AG04449 (cell line): ENCODE measurements at places on chromosomes 16 and 17.

DNA sequence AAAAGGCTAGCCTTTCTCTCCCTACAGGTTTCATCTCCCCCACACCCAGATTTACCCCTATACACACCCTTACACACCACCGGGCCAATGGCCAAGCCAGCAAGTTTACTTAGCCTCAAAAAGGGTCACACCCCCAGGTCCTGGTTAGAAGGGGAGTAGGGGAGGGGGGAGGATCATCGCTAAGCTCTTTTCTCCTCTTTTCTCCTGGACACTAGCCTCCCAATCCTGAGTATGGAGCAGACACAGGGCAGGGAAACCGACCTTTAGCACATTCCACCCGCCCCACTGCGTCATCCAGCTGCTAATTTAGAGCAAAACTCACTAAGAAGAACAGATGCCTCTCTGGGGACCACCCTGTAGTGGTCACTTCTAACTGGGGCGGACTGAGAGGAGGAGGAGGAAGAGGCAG, 4.4 kb downstream of the ACLY start:
- DNase-seq, result no peak

DNA sequence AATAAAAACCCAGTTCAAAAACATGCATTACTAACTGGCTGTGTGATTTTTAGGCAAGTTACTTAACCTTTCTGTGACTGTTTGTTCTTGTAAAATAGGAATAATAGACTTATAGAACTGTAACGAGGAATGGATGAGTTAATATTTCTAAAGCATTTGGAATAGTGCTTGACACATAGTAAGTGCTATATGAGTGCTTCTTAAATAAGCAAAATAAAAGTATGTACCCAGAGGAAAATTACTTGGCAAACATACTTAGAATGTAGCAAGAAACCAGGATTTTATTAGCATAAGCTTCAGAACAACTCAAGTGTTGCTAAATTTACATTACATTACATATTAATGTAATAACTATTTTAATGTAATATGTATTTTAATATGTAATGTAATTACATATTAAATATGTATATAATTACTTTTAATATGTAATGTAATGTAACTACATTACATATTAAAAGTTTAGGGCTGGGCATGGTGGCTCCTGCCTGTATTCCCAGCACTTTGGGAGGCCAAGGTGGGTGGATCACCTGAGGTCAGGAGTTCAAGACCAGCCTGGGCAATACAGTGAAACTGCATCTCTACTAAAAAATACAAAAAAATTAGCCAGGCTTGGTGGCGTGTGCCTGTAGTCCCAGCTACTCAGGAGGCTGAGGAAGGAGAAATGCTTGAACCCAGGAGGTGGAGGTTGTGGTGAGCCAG, 14.2 kb downstream of the NFAT5 start:
- DNase-seq, result no peak

DNA sequence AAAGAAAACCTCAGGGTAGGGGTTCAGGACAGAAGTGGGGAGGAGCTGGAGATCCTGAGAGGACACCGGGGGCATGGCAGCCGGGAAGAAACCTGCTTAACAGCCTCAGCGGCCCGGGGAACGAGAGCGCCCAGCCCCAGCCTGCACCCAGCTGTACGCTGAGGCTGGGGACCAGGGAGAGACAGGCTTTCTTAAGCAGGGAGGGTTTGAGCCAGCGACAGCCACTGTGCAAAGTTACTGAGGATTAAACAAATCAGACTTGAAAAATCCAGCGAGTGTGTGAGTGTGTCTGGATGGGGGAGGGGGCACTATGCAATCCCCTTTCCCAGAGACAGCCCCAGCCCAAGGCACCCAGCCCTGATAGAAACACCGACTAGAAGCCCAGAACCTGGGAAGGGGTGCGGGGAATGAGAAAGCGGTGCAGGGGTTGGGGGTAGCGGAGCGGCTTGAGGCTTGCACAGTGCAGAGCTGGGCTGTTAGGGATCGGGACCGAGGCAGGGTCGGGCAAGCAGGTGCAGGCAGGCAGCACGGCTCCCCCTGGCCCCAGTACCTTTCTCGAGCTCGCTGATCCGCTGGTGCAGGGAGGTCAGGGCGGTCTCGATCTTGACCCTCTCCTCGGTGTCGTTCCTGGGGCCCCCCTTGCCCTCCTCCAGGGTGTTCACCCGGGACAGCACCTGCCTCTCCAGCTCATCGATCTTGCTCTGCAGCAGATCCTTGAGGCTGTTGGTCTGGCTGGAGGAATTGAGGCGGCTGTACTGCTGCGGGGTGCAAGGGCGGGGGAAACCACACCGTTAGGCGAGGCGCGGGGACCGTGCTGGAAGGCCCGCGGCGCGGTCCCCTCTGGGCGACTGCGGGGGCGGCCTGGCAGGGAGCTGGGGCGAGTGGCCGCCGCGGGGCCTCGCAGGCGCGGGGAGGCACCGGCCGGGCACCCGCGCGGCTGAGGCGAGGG, 1.2 kb downstream of the NPTX1 start:
- DNase-seq, result no peak

GRCh38 chr16:51450909-51451308, 299.8 kb upstream of the SALL1 start:
- no peak for DNase-seq

- no peak for DNase-seq
These were observed 21.3 kb downstream of the ZNF423 start for GRCh38 chr16:49834531-49835151.

DNA sequence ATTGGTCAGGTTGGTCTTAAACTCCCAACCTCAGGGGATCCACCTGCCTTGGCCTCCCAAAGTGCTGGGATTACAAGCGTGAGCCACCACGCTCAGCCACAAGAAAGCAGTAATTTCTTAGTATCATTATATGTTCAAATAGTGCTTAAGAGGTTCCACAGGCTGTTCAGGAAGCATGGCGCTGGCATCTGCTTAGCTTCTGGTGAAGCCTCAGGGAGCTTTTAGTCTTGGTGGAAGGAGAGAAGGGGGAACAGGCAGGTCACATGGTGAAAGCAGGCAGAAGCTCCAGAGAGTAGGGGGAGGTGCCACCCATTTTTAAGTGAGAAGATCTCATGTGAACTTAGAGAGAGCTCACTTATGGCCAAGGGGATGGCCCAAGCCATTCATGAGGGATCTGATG, 3.7 kb upstream of the SEC14L1 start:
- DNase-seq, result no peak

DNA sequence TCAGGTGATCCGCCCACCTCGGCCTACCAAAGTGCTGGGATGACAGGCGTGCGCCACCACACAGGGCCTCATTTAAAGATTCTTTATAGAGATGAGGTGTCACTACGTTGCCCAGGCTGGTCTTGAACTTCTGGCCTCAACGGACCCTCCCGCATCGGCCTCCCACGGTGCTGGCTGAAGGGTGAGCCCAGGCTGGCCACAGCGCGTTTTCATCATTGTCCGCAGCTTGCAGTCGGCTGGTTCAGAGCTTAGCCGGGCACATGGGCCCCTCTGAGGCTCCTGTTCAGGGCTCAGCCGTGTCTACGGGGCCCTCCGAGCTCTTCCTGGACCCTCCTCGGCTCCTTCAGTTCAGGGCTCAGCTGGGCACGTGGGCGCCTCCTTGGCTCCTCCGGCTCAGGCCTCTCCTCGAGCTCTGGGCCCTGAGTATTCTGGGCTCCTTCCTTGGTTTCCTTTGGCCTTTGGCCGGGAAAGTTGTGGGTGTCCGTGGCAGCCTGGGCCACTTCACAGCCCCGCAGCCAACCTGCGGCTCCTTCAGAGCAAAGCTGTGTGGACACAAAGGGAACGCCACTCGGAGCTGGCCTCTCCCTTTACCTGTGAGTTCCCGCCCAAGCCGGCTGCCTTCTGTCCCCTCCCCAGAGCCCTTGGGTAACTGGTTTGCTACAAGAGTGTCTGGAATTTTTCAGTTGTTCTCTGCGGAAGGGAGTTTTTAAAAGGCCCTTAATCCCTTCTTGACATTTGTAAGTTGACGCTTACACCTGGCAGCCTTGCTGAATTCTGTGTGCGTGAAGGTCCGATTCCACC, 1.2 kb upstream of the MSLN start:
- no peak for DNase-seq

GRCh38 chr16:66306366-66307150, 59.9 kb upstream of the CDH5 start:
- no peak for DNase-seq

DNA sequence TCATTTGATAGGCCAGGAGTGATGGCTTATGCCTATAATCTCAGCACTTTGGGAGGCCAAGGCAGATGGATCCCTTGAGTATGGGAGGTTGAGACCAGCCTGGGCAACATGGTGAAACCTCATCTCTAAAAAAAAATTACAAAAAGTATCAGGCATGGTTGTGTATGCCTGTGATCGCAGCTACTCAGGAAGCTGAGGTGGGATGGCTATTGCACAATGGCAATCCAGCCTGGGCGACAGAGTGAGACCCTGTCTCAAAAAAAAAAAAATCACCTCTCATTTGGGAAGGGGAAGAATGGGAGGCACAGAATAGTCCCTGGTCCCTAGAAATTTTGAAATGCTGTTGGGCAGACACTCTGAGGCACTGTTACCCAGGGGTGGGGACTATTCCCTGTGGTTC, 35.2 kb downstream of the SLFN11 start:
- no peak for DNase-seq

GRCh38 chr17:32100971-32101631, 41.2 kb upstream of the RHOT1 start:
- DNase-seq, result no peak

DNA sequence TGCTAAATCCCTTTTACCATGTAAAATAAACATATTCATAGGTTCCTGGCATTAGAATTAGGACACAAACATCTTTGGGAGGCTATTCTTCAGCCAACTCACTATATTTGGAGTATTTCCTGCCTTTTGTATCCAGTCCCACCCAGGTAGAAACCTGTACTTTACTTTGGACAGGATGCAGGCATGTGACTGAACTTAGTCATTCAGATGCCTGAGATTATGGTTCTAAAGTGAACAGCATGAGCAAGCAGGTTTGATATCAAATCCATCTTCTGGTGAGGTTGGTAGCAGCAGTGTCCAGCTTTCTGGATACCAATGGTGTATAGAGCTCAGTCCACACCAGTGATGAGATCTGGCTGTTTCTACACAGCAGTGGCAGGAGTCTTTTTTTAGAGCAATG, 20.2 kb downstream of the CA10 start:
- DNase-seq, result no peak

GRCh38 chr16:54281535-54282201, 4.9 kb downstream of the IRX3 start:
- DNase-seq, result no peak
